Stimulated activated CD4-positive, alpha-beta T cell treated with anti-CD3 and anti-CD28 coated beads, Interleukin-1b, Interleukin-23, amount 100 ng/mL, for 48 hours (primary cell): ENCODE measurements at places on chromosomes 2 and 18.

GRCh38 chr18:60413944-60414547, 41.5 kb upstream of the MC4R start:
- DNase-seq: no peak

DNA sequence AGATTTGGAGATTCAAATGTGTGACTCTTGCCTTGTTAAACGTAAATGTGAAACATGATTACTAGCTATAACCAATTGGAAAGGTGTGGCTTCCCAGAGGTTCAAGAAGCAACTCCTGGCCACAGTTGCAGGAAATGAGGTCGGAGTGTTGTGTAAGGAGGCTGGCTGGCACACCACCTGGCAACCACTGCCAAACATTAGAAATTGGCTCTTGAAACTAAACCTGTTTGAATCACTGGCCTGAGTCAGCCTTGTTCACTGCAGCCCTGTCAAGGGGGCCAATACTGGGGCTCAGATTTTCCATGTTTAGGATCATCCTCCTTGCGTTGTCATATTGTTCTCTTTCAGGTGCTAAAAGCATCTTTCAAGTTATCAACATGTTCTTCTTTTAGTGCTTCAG, 206.3 kb downstream of the ARL6IP6 start:
- no peak for DNase-seq

DNA sequence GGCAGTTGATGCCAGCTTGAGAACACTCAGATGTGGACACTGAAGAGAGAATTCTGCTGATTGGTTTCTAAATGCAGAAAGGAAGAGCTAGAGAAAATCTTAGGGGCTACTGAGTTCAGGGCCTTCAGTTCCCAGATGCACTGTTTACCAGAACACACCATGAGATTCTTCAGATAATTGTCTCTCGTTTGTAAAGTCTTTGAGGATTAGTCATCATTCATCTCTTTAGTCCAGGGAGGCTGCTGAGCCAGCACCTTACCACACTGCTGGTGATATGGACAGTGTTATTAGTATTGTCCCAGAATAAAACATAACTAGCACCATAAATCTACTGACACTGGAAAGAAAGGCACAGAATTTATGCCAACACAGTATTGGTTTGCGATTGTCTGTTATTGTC, 690.8 kb upstream of the CELF4 start:
- no peak for DNase-seq

- no peak for DNase-seq
These were observed 21.5 kb upstream of the TXNL4A start for GRCh38 chr18:80009661-80010550.

- no peak for DNase-seq
These were observed 84.2 kb downstream of the SLC8A1 start for GRCh38 chr2:40367652-40368051.
